ENCODE measurements at places on chromosomes 3 and 15.

DNA sequence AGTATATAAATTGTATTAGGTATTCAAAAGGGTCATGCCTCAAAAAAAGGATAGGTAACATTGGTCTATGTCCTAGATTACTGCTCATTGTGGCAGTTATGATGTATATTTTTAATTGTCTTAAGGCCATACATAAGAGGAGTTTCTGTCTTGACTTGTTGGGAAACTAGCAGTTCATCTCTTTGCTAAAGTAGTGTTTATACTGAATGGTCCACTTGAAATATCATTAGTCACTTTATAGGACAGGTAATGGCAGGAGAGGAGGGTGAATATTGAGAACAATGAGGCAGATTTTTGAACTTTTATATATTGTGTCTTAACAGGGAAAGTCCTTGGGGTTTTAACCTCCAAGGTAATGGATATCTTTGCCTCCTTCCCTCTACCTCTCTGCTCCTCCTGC is 58.4 kb downstream of the TP63 start:
- DNase-seq = no peak

DNA sequence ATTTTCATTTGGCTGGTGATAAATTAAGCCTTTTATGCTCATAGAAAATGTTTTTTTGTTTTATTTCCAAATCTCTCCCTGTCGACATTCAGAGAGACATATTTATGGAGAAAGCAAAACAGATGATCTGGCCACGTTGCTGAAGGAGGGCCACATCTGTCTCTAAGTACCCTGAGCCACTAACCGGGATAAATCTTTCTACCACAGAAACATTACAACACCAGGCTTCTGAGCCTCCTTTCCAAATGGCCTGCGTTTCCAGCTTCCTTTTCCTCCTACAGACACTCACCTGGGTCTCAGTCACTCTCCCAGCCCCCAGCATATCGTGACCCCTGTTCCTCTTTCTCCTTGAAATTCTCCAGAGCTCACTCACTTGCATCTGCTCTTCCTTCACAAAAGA is 161.0 kb downstream of the ARRDC4 start:
- DNase-seq = no peak

- DNase-seq = no peak
These were observed 48.5 kb downstream of the EFHB start for GRCh38 chr3:19885468-19885867.

- DNase-seq = no peak
These were observed 579.3 kb upstream of the GRM7 start for GRCh38 chr3:6281662-6282061.

DNA sequence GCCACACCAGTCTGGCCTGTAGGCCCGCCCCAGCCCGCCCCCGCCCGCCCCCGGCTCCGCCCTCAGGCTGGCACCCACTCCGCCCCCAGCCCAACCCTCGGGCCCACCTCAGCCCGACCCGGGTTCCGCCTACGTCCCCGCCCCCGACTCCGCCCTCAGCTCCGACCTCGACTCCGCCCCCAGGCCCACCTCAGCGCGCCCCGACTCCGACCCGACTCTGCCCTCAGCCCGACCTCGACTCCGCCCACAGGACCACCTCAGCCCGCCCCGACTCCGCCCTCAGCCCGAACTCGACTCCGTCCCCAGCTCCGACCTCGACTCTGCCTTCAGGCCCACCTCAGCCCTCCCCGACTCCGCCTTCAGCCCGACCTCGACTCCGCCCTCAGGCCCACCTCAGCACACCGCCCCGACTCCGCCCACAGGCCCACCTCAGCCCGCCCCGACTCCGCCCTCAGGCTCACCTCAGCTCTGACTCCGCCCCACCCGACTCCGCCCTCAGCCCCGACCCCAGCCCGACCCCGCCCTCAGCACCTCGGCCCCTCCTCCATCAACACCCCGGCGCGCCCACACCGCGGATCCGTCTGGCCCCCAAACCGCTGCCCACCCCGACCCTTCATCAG is at the start of gene RAB43:
RAB43 (minus strand) TSS at position 13 of the 620 bp plus-strand sequence. CDS start 315 bp downstream, outside the sequence.
- DNase-seq = peak; percentile 83

DNA sequence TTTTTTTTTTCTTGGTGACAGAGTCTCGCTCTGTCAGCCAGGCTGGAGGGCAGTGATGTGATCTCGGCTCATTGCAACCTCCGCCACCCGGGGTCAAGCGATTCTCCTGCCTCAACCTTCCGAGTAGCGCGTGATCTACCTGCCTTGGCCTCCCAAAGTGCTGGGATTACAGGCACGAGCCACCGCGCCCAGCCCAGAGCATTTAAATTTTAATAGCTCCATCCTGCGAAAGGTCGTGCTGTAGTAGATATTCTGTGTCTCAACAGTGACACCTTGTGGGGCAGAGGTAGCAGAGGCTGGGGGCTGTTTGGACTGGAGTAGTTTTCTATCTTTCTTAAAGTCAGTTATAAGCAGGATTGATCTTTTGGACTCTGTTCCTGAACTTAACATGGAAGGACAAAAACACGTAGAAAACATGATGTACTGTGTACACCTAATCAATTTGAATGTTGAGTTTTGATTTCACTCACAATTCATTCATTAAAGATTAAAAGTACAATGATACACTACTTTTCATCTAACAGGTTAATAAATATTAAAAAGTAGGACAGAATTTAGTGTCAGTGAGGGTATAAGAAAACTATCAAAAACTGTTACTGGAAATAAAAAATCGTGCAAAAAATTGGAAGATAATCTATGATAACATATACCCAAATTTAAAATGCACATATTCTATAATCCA is 11.0 kb upstream of the PDCD6IP start:
- DNase-seq = peak; percentile 47

GRCh38 chr3:52437326-52438103 is 7.4 kb downstream of the SEMA3G start:
- no peak for DNase-seq

DNA sequence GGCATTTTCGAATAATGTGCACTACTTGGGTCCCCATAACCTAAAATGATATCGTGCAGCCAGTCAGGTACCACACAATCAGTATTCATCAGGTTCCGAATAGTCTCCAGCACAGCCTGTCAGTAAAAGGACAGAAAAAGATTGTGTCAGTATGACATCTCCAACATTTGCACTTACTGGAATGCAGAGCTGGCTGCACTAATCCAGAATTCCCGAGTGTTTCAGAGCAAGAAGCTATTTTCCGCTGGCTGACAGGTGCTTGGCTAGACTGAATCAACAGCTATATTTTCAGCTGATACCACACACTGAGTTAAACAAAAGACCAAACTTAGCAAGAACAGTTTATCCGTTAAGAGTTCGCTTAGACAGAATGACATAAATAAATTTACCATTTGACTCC is 68.8 kb downstream of the AQR start:
- no peak for DNase-seq

DNA sequence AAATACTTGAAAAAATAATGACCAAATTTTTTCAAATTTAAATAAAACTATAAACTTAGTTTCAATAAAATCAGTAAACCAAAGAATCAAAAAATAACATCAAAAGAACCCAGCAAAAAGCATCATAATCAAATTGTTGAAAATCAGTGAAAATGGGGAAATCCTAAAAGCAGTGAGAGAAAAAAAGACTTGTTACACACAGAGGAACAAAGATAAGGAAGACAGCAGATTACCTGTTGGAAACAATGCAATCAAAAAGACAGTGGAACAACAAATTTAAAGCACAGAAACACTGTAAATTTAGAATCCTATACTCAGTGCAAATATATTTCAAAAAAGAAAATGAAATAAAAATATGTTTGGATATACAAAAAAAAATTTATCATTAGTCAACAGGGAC is 156.2 kb upstream of the LMCD1 start:
- no peak for DNase-seq

GRCh38 chr15:47908950-47909670 is 191.8 kb downstream of the SEMA6D start:
- no peak for DNase-seq

GRCh38 chr15:53539878-53540277 is 219.6 kb downstream of the WDR72 start:
- DNase-seq = no peak

DNA sequence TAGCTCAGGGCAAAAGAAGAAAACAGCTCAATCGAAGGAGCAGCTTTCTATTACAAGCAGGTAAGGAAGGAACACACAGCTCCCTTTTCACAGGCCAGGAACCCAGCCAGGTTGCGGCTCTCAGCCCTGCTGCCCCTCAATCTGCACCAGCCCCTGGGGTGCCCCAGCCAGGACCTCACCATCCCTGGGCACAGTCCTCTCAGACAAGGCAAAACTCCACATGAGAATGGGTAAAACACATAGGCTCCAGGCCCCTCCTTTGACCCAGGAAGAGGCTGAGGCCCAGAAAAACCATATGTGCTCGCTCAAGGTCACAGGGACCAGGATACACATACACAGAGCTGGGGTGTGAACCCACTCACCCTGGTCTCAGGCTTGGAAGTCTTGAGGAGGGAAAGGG is 178.7 kb upstream of the TLE3 start:
- no peak for DNase-seq

GRCh38 chr3:169722724-169723123 is 42.1 kb downstream of the TERC start:
- no peak for DNase-seq

DNA sequence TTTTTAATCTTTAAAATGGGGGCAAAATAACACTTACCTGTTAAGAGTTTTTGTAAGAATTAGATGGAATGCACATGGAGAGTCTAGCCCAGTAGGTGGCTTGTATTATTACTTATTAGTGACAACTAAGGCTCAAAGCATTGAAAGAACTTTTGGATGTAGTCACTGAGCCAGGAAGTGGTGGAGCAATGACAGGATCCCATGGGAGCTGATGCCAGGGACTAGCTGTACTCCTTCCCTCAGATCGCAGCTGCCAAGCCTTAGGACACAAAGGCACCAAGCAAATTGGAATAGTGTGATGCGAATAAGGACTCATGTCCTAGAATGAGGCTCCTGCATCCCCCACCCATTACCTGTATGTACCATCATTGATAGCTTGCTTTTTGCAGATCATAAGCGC is 370.4 kb upstream of the RGMA start:
- DNase-seq = no peak

GRCh38 chr3:23819599-23820360 is 14.0 kb downstream of the UBE2E1 start:
- no peak for DNase-seq

GRCh38 chr3:190169243-190169642 is 48.5 kb upstream of the P3H2 start:
- DNase-seq = no peak

GRCh38 chr15:75864213-75865059 is 21.2 kb downstream of the UBE2Q2 start:
- no peak for DNase-seq

DNA sequence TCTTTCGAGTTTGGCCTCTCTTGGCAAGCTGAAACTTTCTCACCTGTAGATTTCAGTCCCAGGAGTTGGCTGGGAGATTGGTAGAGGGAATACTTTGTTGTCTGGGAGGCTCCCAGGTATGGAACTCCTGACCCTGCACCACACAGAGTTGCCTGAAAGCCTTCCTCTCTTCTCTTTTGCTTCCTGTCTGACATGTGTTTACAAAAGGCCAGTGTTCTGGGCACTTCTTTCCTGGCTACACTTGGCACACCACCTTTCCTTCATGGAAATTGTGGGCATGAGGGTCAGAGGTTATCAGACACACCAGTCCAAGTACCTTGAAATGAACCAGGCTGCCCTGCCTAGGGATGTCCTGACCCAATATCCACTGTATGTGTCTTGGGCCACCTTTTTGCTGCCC is 123.7 kb downstream of the ABHD5 start:
- DNase-seq = no peak

GRCh38 chr3:32154205-32154579 is 47.8 kb downstream of the GPD1L start:
- no peak for DNase-seq

DNA sequence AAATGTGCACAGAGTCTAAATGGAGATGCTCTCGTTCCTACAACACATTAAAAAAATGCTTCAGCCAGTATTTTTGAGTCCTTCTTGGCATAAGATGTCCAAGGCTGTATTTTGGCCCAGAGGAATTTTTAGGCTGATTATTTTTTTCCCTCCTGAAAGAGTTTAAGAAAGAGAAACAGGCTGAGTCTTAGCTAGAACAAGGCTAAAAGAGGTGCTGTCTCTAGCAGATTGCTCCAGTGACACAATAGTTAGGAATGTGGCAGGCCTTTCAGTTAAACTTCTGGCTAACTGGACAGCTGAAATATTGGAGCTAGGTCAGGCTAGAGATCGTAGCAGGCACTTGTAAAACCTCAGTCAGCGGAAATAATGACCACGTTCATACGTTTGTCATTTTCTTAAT is 271.4 kb upstream of the RARB start:
- DNase-seq = no peak

DNA sequence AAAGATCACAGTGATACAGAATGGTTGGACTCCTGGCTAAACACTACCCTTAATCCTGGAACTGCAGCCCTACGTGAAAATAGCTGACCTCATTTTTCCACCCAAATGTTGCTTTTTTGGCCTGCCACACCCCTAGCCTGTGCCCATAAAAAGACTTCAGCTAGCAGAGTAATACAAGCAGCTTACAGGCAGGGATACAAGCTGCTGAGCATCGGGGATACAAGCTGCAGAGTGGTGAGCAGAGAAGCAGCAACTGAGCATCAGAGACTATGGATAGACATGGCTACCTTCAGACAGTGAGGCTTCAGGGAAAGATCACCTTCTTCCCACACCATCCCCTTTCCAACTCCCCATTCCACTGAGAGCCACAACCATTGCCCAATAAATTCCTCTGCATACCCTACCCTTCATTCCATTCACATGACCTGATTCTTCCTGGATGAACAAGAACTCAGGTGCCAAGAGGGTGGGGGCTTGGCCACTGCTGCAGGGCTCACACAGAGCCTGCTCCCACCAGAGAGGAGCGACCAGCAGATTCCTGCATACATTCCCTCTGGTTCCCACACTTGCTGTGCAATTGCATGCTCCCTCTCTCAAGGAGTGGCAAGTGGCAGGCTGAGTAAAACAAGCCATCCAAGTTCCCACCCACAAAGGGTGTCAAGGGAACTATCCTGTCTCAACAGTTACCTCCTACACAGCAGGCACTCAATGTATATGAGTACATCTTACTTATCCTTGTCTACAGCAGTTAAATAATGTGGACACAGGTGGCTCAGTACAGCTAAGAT is 217.5 kb downstream of the ALCAM start:
- DNase-seq = no peak

- DNase-seq = no peak
These were observed 92.8 kb downstream of the GOLIM4 start for GRCh38 chr3:168002786-168003368.

DNA sequence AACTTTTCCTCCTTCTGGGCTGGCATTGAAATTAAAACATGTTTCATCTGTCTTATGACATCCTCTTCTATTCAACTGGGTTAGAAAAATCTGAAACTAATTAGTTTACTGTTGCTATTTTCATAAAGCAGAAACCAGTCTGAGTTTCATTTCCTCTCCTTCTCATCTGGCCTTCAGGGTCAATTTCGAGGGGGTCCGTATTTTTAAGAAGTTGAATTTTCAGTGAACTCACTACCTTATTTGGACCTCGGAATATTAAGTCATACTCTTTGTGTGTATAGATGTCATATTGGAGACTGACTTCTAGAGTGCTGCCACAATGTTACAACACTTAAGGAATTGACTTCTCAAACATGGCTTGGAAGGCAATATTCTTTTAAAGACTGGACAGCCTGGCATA is 485.9 kb downstream of the SQOR start:
- no peak for DNase-seq
